Stimulated activated CD4-positive, alpha-beta T cell treated with anti-CD3 and anti-CD28 coated beads, Interleukin-1b, Interleukin-23, amount 100 ng/mL, for 1 hour (primary cell): ENCODE measurements at places on chromosomes 4 and X.

DNA sequence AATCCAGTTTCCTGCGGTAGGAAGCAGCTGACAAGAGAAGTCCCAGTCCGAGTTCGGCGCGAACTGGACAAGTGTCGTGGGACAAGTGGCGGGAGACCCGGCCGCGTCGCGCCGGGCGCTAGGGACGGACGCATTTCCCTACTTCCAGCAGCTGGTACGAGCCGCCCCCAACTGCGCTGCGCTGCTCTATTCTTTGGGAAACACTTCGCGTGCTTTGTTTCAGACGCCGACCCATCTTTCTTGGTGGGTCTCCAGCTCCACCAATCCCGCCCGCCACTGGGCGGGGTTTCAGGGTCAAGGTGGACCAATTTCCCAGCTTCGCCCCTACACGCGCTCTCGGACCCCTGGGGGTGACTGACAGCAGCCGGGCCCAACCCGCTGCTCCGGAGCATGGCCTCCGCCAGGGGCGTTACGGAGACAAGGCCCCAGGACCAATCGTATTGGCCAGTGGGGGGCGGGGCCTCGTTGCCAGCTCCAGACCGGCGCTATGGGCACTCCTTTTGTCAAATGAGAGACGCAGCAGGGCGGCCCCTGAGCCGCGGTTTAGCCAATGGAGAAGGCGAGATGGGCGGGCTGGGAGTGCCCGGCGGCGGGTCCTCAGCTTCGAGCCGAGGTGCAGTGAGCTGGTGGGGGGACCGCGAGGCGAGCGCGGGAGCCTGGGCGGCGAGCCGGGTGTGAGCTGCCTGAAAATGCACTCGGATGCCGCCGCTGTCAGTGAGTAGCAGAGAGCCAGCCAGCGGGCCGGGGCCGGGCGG, at the start of gene DCUN1D4:
DCUN1D4 (plus strand) TSS at position 600 of the 755 bp plus-strand sequence; CDS start at position 690, 90 bp downstream.
- DNase-seq, result peak; percentile 97

DNA sequence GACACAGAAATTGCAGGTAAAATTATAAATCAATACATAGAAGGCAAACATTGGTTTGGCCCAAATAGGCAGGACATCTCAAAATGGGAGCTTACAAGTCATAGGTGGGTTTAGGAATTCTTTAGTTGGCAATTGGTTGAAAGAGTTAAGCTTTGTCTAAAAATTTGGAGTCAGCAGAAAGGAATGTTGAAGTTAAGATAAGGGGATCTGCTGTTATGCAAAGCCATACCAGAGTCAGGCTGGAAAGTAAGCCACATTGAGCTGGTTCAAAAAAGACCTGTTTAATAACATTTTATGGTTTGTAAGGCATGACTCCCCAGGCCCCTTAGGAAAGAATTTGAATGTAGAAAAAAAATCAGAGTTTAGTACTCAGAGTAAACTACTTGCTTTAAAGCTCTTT, 92.6 kb downstream of the IL13RA2 start:
- no peak for DNase-seq

DNA sequence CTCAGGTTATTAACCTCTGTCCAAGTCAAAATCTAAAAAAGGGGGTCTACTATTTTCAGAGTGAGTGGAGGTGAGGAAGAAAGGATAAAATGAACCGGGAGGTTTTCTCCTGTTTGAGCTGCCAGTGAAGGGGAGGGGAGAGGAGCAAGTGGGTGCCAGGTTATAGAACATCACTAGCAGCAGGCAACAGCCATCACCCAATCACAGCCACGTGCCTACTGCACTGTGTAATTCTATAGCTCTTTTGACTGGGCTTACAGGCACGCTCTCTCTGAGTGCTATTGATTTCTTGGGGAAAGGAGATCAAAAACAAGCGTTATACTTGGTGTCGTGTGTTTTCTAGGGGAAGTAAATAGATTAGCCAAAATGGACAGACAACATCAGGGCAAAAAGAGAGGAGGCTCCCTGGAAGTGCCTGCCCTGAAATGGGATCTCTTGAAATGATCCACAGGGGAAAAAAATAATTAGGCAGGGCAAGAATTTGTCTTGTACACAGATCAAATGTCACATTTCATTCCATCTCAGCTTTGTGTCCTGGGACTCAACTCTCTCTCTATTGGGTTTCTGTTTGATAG, 300.5 kb upstream of the LCORL start:
- DNase-seq, result no peak

GRCh38 chr4:39433878-39434492, 24.7 kb downstream of the RPL9 start:
- no peak for DNase-seq

DNA sequence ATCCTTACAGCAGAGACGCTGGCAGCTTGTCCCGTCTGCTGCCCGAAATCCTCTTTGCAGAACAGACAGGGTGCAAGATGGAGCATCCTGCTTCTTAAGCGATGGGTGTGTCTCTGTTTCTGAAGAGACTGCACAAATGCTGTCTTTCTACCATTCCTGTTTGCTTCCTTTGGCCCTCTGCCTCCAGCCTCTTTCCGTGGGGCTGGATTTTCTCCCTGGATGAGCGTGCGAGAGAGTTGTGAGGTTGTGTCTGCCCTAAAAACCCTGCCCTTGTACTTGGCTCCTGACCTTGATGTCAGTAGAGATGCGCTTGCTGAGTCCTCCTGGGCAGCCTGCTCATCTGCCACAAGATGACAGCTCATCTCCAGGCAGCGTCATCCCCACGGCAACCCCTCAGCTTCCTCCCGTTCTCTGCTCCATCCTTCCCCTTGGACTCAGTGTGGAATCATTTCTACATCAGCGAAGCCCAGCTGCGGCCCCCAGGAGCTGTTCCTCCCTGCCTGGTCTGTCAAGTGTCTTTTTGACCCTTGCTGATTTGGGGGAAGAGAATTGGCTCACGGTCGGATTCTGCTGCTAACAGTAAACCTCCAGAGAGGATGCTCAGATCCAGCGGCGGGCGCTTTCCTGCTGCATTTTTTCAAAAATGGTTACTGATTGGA, 246.2 kb downstream of the ASMT start:
- no peak for DNase-seq

GRCh38 chr4:47662975-47663374, 174.9 kb downstream of the CORIN start:
- no peak for DNase-seq

DNA sequence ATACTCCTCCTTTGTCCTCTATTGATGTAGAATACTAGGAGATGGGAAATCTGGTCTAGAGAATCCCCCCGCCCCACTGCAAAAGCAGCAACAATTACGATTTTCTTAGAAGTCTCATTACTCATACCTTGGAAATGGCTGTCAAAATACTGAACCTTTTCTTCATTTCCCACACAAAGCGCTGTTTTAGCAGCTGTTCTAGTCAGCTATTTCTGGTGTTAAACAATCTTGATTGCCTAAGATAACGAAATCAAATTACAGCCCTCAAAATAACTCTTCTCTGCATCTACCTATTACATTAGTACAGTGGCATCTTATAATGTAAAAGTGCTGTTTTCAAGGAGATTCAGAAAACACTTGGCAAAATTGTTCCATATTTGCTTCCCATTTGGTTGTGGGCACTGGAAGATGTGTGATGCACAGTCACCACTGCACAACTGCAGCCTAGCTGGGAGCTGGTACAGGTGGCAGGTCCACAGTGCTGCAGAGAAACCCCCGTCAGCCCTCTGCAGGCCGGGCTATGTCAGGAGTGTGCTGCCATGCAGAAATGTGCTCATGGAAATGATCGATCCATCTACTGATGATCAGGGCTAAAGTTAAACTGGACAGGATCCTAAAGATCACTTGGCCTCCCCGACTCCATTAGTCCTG, 50.4 kb downstream of the TBC1D9 start:
- DNase-seq, result no peak
